ENCODE measurements at places on chromosomes 1 and 21.

- DNase-seq: no peak
Observed at GRCh38 chr1:201721082-201722049, 107.6 kb upstream of the IPO9 start.

DNA sequence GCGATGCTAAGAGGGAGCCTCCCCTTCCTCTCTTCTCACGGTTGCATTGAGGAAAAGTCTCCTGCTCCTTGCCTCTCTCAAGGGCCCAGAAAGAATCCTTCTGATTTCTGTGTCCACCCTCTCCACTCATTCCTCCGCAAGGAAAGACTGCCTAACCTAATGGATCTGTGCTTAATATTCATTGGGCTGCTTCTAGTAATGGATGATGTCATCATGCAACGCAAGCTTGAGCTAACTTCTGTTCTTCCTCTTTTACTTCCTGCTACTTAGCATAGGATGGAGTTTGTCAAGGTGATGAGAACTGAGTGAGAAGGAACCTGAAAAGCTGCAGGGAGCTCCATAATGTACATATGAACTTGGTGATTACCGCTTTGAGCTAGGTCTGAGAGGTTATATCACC lies 35.2 kb upstream of the HMGB4 start:
- no peak for DNase-seq

- DNase-seq: no peak
Observed at GRCh38 chr1:186943891-186944686, 115.3 kb downstream of the PLA2G4A start.

GRCh38 chr1:200901350-200901749 lies 6.7 kb downstream of the INAVA start:
- no peak for DNase-seq

DNA sequence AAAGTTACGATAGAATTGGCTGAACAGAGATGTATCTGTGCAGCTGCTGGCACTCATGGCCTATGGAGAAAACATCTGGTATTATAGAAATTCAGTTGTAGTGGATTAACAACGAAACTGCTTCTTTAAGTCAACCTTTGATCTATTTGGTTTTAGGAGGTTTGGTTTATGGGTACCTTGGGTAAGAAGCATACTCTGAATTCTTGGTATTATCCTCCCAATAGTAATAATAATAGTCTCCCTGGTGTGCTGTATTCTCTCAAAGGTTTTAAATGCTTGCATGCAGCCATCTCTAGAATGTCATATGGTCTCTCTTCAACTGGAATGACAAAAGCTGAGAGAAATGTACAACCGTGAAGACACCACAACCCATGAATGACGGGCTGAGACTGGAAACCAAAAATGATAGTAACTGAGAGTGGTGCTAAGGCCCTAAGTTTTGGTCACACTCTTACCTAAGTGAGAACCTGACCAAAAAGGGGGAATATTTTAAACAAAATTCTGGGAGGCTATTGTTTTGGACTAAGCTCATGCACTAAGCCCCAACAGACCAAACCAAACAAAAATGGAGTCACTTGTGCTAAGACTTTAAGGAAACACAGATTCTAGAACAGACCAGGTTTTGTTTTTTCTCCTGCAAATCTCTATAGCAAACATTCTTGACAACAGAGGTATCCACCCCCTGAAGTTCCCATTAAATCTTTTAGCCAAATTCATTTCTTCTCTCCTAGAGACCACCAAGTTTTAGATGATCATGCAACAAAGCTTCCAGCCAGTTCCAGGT lies 17.6 kb upstream of the TMEM61 start:
- DNase-seq: no peak

DNA sequence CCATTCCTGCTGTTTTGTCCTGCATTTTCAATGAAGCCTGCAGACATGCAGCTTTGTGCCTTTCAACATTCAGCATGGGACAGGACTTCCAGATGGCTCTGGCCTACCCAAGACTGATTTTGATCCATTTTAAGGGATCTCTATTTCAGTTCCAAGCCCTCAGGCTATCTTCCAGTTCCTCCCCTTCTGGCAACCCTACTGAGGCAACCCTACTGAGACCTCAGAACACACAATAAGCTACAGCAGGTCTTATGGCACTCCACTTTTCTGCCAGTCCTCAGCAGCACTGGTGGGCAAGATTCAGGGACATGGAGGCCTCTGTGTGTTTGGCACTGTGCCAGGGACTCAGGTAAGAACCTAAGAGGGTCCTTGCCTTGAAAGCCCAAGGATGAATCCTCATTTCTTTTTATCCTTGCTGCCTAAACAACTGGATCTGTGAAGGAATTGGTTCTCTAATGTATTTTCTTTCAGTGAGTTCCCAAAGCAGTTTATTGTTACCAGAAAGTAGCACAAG lies 50.7 kb downstream of the MAB21L3 start:
- no peak for DNase-seq

DNA sequence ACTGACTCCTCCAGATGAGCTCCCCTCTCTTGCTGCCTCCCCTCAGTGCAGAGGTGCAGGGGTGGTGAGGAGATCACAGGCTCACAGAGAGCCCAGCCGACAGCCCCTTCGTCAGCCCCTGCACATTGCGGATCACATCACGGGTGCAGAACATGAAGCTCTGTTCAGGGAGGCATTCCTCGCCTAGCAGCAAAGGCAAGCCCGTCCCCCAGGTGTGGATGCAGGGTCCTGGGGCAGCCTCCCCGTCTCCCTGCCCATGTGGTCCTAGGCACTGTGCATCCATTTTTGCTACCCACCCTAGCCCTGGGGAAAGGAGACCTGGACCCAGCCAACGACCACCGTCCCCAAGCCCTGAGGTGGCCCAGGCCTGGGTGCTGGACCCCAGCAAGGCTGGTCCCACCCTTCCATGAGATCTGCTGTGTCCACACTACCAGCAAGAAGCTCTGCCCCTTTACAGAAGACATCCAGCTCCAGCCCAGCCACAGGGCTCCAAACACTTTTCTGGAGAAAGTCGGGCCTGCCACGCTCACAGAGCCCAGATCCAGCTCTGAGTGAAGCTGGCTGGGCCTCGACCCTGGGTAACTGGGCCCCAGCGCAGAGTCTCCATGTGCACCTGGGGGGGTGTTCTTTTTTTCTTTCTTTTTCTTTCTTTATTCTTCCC lies 248.7 kb downstream of the NPHP4 start:
- no peak for DNase-seq

DNA sequence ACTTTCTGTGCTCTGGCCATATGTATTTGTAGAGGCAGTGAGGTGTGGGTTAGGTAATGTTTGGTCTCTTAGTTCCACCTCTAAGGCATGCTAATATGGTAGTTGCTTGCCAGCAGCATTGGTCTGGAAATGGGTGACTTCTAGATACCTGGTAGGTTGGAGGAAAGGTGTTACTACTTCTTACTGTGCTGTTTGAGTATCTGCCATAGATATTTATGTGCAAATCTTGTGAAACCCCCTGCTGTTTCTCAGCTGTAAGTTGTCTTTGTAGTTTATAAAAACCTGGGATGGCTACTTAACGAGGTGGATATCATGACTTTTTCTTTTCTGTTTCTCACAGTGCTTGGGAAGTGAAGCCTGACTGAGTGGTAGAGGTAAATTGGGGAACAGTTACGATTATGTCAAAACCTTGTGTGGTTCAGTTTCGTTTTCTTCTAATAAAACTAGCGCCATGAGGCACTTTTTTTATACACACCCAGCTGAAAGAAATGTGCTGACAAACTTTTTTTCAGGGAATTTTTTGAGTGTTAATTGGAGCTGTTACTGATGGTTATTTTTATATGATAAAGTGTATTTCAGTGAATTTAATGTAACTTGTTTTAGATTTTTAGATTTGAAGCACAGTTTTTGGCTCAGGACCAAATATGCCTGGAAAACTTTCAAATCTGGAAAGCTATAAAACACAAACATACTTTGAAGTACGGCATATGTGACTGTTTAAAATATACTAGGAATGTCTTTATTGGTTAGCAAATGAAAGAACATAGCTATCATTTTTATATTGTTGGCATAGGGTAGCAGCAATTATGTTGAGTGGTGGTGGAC lies 42.1 kb downstream of the CAMSAP2 start:
- DNase-seq: no peak

- no peak for DNase-seq
Observed at GRCh38 chr1:43439781-43440180, 13.9 kb downstream of the HYI start.

DNA sequence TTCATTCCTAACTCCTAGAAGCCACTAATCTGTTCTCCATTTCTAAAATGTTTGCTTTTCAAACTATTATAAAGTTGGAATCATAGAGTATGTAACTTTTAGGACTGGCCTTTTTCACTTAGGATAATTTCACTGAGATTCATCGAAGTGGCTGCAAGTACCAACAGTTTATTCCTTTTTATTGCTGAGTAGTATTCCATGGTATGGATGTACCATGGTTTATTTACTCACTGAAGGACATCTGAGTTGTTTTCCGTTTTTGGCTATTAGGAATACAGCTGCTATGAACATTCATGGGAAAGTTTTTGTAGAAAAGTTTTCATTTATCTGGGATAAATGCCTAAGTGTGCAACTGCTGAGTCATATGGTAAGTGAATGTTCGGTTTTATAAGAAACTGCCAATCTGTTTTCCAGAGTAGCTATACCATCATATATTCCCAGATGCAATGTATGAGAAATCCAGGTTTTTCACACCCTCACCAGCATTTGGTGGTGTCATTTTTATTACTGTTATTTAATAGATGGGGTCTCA lies 66.3 kb downstream of the SLC27A3 start:
- DNase-seq: no peak

- peak; percentile 27 for DNase-seq
Observed at GRCh38 chr1:160208557-160209320, 3.6 kb downstream of the PEA15 start.

DNA sequence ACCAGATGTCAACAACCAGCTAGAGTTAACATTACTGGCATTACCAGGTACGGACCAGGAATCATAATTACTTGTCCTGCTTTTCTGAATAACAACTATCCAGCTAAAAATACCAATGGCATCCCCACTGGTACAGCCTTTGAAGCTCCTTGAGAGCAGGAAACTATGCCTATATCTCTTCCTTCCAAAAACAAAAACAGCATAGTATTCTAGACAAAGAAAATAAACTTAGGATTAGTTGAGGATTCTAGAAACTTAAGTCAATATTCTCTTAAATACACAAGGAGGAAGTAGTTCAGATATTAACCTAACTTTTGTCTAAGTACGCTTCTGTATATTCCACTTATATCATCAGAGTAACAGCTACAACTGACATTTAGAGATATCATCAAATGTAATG lies 3.0 kb downstream of the FUBP1 start:
- DNase-seq: no peak

- DNase-seq: no peak
Observed at GRCh38 chr1:31460027-31460426, 47.0 kb downstream of the SERINC2 start.

DNA sequence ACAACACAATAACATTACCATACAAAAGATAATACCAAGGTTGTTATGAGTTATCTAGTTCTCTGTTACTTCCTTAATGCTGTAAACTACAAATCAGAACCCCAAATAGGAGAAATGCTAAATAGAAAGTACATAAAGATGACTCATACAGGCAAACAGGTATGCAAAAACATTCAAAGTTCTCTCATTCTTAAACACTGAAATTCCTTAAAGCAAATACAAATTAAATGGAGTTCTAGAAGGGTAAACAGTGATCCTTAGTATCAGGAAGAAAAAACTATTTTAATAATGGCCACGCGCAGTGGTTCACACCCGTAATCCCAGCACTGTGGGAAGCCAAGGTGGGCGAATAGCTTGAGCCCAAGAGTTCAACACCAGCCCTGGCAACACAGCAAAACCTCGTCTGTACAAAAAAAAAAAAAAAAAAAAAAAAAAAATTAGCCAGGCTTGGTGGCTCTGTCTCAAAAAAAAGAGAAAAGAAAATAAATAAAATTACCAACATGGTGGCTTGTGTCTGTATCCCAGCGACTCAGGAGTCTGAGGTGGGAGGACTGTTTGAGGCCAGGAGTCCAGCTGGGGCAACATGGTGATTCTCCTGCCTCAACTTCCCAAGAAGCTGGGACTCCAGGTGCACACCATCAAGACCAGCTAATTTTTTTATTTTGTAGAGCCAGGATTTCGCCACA lies 17.5 kb downstream of the FBXO42 start:
- DNase-seq: no peak

DNA sequence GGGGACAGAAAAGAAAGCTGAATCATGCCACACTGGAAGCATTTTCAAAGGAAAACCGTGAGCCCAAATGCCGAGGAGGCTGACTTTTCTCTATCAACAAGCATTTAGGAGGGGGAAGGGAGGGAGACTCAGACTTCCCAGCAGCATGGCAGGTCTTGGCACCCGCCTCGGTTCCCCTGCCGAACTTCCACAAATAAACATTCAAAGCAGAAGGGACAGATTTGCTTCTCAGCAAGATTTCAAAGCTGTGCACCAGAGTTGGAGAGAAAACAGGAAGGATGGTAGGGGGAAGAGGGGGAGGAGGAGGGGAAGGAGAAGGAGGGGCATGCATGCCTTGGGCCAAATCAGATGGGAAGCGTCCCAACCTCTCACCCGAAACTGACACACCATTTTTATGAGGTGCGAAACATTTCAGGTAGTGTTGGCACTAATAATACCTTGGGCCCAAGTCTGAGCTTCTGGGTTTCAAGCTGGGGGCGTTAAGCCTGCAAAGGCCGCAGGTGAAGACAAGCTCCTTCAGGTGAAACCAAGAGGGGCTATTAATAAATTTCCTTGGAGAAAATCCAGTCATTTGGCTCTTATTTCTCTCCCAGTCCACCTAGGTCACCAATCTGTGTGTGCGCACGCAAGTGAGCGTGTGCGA lies 26.4 kb downstream of the ABCA4 start:
- DNase-seq: no peak
